ENCODE measurements at places on chromosomes 1 and 21. TPM values are rescaled to one million over a fixed set of nuclear protein-coding genes. Genes with fewer than 3 reads are reported as not detected.

The C1QC gene
- 353 TPM for total RNA-seq

The CD101 gene
- total RNA-seq, result 37.4 TPM

The SPRR3 gene
- total RNA-seq, result not detected

The CRNN gene
- total RNA-seq, result not detected

- DNase-seq, result no peak
Observed at GRCh38 chr21:31667639-31668038, 8.1 kb downstream of the SOD1 start.

DNA sequence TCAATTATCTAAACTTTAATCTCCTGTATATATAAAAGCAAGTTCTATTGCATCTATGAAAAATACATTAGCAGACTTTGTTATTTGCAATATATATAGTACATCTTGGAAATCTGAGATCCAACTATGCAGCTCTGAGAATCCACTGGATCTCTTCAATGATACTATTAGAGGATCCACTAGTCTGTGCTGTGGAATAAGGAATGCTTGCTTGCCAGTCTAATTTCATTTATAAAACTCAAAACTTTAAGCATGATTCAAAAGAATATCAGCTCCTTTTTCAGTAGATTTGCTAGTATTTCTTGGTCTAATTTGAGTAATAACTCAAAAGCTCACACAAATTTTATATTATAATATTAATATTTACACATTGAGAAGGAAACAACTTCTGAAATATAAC lies 115.1 kb downstream of the SPATA6 start:
- no peak for DNase-seq

DNA sequence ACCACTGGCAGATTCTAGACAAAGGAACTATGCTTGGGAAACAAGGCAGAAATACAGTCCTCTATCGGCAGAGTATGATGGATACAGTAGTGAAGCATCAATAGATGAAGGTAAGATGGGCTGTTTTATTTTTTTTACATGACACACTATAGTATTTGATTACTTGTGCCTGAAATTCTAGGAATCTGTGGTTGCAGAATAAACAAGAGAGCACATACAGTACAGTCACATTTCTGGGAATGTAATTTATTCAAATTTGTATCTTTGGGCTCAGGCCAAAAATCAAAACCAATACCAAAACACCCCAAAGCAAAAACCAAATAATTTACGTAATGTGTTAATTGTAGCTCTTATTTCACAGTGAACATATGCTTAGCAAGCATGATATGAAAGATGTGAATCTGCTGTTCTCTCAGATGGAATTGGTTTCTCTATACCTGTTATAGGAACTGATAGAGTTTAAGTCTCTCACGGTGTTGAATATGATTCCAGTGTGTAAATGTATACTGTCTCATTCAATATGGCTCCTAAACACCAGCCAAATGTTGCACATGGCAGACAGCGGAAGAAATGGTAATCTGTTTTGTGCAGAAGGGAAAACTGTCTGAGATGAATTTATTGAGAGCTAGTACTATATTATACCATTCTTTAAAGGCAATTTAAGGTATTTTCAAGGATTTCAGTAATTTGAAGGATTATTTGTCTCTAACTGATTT lies 83.3 kb downstream of the SYT14 start:
- DNase-seq, result no peak

DNA sequence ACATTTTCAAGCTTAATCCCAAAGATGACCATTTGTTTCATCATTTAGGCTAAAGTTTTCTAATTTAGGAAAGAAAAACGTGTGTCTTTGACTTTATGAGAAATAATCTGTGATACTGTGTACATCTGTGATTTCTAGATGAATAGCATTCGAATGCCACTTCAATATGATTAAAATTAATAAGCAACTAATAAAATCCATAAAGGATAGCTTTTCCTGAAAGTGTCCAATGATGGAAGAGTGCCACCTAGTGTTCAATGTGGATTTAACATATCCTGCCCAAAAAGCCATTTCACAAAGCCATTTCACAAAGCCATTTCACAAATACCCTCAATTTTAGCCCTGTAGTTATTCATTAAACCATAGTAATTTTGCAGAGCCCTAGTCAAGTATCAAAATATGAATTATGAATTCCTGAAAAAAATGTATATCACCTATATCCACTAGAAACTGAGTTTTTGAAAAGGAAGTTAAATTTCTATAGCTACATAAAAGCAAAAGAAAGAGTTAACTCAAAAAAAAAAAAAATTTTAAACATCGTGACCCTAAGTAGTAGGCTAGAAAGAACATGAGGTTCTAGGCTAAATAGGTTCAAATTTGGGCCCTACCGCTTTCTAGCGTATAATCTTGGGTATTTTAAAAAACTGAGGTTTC lies 19.1 kb downstream of the NME7 start:
- no peak for DNase-seq

DNA sequence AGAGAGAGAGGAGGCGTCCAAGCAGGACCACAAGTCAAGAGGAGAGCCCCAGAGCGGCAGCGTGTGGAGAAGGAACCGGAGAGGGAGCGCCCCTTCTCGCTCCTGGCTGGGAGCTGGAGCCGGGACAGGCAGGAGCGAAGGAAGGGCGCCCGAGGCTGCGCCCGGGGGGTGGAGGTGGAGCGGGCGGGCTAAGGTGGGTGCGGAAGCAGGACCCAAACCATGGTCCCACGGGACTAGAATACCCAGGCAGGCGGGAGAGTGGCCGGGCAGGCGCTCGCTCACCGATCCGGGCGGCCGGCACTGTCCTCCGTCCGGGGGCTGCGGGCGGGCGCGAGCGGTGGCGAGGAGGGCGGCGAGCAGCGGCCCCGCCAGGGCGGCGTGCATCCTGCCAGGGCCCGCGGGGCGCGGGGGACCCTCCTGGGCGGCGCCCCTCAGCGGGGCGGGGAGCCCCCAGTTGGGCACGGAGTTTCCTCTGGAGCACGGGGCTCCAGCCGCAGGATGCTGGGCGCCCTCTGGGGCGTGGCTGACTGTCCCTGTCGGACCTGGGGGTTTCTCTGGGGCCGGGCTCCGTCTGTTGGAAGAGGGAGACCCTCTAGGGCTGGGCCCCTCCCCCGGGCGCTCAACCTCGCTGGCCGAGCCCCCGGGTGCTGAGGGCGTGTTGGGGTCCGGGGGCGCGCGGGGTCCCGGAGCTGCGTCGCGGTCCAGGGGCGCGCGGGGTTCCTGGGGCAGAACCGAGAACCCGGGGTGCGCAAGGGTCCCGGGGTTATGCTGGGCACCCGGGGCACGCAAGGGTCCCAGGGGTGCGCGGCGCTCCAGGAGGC lies 569 bp downstream of the TRABD2B start:
- no peak for DNase-seq

DNA sequence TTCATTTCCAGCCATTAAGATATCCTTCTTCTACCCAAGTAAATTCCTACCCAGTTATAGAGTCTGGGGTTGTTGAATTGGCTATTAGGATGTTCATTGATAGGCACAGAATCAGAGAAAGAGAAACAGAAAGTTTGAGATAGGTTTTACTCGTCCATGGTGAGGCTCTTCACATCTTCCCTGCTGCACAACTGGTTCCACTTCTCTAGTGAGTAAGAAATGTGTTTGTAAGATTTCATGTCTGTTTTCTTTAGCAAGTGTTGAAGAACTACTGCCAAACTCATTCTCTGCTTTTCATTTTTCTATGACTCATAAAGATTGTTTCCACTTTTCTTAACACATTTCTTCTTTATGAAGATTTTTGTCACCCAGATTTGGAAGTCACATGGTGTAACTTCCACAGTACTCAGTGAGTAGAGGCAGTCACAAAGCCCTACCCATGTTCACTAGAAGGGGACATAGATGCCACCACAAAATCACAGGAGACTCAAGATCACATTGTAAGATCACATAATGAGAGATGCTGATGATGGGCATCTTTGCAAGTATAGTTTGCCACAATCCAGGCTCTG lies 152.3 kb downstream of the SNX7 start:
- no peak for DNase-seq

GRCh38 chr1:61636814-61637213 lies 88.1 kb downstream of the TM2D1 start:
- no peak for DNase-seq

DNA sequence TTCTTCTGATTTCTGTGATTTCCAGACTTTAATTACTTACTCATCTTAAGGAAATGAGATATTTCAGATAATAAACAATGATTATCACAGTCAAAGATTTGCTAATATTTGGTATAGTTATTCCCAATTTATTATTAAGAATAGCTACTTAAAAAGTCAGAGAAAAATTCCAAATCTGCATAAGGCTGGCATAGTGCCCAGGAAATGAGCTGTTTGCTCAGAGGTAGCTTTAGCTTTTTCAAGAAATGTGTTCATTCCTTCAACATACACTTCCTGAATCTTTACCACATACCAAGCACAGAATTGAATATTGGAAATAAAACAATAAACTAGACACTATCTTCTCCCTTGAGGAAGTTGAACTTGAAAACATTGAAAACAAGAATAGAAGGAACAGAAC lies 44.3 kb upstream of the KCNK1 start:
- DNase-seq, result no peak

DNA sequence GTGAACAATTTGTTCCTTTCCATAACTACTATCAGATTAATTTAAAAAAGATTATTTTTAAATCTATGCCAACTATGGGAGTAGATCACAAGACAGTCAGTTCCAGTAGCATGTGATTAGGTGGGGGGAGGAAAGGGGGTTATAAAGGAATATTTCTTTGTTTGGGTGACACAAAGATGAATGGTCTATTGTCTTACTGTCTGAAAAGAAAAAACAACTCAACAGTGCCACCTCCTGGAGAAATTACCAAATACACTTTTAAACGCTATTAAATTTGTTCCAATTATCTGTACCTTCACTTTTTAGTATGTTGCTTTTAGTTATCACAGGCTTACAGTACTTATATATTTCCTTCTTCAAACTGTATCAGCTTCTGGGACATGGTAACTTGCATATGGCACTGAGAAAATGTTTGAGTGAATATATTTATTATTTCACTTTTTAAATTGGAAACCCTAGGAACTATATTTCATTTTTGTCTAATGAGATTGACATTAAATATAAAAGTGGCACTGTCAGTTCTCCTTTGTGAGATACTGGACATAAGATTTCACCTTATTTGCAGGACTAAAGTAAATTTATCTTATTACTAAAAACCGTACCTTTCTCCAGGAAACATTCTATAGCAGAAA lies 1.7 kb upstream of the SORT1 start:
- no peak for DNase-seq

DNA sequence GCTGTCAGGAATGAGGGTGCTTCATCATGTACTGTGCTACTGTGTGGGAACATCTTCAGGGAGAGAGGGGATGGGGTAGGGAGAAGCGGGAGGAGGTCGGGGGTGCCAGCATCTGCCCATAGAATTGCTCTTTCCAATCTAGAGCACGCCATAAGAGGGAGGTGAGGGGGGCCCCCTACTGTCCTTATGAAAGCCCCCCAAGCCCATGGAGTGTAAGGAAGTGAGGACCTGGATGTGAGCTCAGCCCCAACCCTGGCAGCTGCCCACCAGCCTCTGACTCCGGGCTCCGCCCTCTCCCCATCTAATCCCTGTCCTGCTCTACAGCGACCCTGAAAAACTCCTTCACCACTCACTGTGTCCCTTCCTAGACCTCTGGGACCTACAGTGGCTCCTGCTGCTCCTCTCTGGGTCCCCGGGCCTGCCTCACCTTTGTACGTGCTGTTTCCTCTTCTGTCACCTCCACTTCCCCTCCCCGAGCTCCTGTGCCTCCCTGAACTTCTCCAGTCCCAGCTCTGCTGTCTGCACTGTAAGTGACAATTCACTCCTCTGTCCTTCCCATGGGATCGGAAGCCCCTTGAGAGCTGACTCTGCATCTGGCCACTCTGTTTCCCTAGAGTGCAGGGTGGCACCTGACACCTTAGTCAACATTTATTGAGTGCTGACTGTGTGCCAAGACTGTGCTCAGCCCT lies 269.4 kb downstream of the PTPRU start:
- DNase-seq, result no peak

DNA sequence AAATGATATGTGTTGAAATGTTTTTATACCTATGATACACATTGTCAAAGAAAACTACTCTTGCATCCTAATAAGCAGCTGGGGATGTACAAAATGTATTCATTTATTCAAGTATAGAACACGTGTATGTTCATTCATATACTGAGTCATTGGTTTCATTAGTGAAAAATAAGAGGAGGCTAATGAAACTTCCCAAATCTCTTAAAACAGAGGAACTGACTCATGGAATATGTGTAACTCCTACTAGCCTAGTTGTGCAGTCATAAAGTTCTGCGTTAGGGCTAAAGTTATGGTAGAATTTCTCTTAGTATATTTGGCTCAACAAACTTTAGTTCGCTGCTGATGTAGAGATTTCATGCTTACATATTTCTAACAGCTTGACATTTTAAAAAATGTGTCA lies 441.6 kb downstream of the NCAM2 start:
- DNase-seq, result no peak

- peak; percentile 62 for DNase-seq
Observed at GRCh38 chr1:165828669-165829329, 1.4 kb downstream of the UCK2 start.

- peak; percentile 73 for DNase-seq
Observed at GRCh38 chr1:207698822-207699483, 52.9 kb upstream of the CD46 start.

DNA sequence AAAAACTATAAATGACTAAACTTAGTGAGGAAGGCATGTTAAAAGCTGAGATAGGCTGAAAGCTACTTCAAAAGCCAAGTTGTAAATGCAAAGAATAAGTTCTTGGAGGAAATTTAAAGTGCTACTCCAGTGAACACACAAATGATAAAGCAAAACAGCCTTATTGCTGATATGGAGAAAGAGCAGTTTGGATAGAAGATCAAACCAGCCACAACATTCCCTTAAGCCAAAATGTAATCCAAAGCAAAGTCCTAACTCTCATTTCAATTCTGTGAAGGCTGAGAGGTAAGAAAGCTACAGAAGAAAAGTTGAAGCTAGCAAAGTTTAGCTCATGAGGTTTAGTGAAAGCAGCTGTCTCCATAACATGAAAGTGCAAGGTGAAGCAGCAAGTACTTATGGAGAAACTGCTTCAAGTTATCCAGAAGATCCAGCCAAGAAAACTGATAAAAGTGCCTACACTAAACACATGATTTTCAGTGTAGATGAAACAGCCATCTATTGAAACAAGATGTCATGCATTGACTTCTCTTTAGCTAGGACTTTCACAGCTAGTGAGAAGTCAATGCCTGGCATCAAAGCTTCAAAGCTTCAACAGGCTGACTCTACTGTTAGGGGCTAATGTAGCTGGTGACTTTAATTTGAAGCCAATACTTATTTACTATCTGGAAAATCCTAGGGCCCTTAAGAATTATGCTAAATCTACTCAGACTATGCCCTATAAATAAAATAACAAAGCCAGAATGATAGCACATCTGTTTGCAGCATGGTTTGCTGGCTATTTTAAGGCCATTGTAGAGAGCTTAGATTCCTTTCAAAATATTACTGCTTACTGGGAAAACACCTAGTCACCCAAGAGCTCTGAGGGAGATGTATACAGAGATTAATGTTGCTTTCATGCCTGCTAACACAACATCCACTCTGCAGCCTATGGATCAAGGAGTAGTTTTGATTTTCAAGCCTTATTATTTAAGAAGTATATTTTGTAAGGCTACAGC lies 188.6 kb downstream of the EIF4G3 start:
- DNase-seq, result no peak

DNA sequence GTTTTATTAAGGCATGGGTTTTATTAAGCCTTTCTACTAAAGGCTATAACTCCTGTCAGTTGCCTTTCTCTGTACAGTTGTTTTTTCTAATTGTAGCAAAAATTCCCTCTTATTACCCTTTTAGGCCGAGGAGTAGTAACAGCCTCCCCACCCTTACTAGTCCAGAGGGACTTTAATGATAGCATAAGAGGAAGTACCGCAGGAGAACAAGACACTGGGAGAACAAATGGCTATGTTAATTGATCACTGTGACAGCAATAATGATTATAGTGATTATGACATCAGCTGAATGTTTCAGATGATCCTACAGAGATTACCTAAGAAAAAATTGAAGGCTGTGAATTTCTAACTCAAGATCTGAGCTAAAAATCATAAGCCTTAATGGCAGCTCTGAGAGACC lies 383.0 kb upstream of the PTBP2 start:
- DNase-seq, result no peak
